ENCODE measurements at places on chromosomes 12 and 14.

DNA sequence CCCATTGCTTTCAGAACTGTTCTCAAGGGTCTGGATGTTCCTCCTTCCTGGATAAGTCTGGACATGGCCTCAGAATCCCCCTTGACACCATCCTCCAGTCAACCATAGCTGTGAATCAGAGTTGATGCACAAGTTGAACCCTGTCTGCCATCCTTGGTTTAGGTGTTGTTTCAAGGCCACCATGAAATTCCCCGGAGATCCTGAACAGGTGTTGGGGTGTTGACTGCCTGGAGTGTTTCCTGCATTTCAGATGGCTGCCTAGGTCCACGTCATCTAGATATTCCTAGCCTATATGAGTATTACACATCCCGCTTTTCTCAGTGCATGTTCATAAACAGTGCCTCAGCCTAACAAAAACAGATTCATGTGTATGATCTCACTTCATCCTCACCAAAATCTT lies 86.7 kb upstream of the PWP1 start:
- DNase-seq, result no peak

- DNase-seq, result no peak
Measured at GRCh38 chr14:65373671-65374039, 38.9 kb upstream of the FUT8 start.

DNA sequence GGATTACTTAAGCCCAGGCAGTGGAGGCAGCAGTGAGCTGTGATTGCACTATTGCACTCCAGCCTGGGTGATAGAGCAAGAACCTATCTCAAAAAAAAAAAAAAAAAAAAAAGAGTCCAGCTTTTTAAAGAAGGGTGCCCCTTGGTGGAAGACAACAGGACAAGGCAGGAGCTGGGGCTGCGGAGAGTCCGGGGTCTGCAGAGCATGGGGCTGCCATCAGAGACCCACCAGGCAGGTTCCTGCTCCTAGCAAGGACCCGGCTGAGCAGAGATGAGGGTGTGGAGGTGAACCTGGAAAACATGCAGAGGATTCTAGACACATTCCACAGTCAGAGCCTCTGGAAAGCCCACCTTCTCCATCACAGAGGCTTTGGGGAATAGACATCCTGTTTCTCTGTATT lies 21.0 kb upstream of the CIPC start:
- no peak for DNase-seq

- no peak for DNase-seq
Measured at GRCh38 chr14:83085136-83085535, 1551.5 kb upstream of the SEL1L start.

Measured in coronary artery (tissue), 2 donors.